Fibroblast of skin of right biceps (primary cell): ENCODE measurements at places on chromosomes 16 and 17.

- DNase-seq: no peak
Measured at GRCh38 chr17:6476810-6477179, 32.5 kb downstream of the PIMREG start.

- DNase-seq: no peak
Measured at GRCh38 chr16:76940251-76940650, 250.7 kb upstream of the MON1B start.

DNA sequence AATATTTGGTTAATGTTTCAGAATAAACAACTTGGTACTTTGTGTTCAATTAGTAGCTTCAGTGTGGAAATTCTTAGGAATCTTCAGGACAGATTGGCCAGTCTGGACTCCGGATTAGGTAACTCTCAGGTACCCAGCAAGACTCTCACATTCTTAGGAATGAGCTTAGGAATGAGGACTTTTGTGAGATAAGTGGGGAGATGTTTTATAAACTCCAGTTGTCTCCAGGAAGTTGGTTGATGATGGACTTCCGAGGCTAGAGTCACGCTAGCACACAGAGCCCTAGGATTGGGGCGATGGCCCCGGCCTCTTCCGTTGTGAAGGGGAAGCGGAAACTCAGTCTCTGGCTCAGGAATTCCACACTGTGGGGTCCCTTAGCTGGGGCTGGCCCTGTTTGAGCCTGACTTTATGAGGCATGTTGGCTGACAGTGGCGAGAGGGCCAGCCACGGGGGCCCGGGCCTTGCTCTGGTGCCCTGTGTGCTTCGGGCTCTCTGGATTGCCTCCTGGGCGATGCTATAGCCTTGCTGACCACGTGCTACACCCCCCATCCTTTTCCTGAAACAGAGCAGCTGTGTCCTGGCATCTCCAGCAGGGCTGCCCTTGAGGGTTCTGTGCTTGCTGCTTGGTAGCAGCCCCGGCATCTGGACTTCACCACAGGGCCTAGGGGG lies 32.4 kb downstream of the RAB11FIP3 start:
- DNase-seq: peak; percentile 11

DNA sequence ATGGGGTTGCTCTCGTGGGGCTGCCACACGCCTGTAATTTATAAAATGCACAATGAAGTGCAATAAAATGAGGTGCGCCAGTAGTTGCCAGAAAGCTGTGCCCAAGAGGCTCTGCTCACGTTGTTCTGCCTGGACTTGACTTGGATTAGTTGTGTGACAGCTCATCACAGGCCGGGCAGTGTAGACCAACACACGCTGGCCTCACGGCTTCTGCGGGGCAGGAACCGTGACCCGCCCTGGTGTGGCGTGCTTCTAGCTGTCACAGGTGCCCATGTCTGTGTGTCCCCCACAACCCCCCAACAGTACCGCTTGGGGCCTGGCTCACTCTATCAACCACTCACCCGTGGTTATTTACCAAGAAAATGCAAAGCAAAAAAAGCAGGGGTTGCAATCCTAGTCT lies 112.2 kb upstream of the ZNF750 start:
- DNase-seq: no peak

DNA sequence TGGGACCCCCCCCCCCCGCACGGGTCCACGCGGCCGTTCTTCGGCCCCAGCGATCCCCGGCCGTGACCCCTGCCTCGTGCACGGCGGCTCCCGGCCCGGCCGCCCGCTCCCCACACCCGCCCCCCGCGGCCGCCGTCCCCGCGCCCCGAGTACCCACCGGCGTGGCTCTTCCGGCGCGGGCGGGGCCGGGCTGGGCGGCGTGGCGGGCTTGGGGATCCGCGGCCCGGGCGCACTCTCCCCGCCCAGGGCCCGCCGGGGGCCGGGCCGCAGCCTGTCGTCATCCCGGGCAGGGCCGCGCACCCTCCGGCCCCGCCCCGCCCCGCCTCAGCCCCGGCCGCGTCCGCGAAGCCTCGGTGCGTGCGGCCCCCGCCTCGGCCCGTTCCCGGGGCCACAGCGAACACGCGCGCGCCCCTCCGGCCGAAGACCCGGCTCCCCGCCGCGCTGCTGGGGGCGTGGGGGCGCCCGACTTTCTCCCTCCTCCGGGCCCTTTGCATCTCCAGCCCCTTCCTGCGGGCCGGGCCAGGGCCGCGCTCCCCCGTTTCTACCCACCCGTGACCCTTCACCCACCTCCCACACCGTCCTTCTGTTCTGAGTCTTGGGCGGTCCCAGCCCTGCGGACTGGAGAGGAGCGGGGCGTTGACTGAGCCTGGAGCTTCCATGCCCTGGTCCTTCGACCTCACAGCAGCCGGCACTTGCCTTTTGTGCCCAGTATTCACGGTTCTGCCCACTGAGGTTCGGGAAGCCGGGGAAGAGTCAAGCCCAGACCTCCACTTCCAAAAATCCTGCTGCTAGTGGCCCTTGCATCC lies 840 bp downstream of the MYO1C start:
- DNase-seq: peak; percentile 59

GRCh38 chr16:24854607-24855171 lies 8.9 kb downstream of the SLC5A11 start:
- no peak for DNase-seq

GRCh38 chr17:69575346-69575761 lies 160.9 kb downstream of the MAP2K6 start:
- DNase-seq: peak; percentile 89

DNA sequence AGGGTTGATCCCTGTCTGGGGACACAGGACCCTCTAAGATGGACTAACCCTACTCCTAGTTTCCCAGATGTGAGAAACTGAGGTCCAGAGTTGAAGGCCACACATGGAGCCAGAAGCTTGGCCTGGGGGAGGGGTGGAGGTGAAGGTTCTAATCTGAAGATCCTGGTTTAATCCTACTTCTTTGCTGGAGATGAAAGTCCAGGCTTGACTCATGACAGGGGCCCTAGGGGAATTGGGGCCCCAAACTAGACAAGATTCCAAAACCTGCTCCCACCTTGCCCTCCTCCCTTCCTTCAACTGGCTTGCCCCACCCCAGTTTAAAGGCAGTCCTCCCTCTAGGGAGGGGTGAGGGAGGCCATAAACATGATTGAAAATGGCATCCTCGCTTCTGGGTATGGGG lies 21.6 kb downstream of the IGF2BP1 start:
- no peak for DNase-seq

DNA sequence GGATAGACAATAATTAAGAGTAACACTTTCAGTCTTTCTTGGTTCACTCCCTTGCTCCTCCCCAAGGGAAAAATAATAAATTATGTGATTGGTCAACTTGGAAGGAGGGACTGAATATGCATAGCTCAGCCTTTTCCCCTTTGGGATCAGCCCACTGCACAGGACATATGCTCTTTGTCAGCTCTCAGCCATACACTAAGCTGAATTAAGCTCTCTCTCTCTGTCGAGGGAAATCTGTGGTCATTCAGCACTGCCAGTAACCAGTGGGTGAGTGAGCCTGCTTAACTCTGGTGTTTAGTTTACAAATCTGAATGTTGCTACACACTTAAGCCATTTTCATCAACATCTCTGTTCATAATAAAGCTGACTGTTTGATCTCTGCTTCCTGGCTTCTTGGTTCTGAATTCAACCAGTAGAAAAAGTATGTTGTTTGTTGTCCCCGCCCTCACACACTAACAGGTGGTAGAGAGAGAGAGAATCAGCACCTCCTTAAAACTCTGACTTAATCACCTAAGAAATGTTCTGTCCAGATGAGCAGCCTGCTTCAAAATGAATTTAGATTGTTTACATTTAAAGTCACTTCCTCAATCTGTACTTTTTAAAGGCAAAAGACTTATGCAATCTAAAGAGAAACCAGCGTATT lies 102.3 kb upstream of the C17orf78 start:
- DNase-seq: peak; percentile 1

DNA sequence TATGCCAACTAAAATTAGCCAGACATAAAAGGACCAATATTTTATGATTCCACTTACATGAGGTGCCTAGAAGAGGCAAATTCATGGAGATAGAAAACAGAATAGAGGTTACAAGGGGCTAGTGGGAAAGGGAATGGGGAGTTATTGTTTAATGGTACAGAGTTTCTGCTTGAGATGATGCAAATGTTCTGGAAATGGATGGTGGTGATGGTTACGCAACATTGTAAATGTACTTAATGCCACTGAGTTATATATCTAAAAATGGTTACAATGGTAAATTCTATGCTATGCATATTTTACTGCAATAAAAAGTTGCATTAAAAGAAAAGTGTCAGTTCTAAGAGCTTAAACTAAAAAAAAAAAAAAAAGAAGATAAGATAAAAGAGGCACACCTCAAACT lies 17.9 kb downstream of the MT1X start:
- DNase-seq: no peak

DNA sequence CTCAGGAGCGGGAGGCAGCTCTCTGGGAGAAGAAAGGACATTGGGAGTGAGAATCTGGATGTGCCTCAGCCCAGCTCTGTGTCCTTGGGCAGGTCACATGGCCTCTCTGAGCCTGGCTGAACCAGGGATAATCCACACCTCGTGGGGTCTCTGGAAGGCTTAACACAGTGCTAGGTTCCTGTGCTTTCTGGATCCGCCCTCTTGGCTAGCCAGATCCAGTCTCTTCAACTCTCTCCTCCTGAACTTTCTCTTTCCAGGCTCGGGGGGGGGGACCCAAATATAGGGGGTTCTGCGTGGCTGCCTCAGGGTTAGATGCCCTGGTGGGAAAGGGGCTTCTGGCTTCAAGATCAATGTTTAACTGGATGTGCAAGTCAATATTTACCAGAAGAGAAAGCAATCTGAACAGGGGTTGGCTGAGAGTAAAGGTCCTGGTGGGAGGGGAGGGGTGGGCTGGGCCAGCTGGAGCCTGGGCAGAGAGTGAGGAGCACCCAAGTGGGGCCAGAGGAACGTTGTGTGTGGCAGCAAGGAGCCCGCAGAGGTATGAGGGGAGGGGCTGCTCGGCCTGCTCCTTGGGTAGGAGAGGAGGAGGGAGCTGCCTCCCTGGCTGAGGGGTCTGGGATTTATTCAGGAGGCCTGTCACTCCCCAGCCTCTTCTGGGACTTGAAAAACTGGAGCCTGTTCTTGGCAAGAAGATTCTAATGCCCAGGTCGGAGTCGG lies at the start of gene SERPINF2:
Gene SERPINF2, plus strand, starts transcription at position 501 of the 717 bp plus-strand sequence. CDS start 2,125 bp downstream, outside the sequence.
- no peak for DNase-seq

DNA sequence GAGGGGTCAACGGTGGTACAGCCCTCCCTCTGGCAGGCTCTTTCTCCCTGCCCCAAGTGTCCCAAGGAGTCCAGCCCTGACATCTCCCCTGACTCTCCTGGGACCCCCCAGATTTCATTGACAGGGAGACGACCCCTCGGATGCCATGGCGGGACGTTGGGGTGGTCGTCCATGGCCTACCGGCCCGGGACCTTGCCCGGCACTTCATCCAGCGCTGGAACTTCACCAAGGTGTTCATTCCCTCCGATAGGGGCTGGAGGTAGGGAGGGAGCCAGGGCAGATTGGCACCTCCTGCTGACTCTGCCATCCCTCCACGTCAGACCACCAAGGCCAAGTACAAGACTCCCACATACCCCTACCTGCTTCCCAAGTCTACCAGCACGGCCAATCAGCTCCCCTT lies 9.9 kb downstream of the PLD2 start:
- DNase-seq: no peak

DNA sequence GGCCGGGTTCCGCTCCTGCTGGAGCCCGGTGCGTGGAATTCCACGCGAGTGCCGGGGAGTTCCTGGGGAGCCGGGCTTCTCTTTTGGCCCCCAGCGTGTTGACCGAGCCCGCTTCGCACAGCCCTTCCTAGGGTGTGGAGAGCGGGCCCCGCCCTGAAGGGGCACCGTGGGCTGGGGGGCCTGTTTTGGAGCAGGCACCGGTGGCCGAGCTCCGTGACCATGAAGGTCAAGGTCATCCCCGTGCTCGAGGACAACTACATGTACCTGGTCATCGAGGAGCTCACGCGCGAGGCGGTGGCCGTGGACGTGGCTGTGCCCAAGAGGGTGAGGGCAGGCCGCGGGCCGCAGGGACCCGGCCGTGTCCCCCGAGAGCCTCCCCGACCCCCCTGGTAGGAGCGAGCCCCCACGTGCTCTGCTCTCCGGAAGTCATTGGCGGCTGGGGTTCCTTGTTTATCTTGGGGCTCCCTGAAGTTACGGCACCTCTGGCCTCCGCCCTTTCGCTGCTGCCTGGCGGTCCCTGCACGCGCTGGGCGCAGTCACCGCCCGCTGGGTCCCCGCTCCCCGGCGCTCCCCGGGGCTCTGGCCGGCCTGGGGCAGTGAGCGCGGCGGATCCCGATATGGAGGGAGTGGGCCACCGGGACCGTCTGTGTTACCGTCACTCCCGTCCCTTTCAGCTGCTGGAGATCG lies 528 bp downstream of the HAGHL start:
- DNase-seq: no peak

GRCh38 chr16:1408171-1408837 lies 6.2 kb downstream of the UNKL start:
- peak; percentile 88 for DNase-seq

GRCh38 chr17:50558941-50559614 lies 1.4 kb upstream of the CACNA1G start:
- DNase-seq: no peak

DNA sequence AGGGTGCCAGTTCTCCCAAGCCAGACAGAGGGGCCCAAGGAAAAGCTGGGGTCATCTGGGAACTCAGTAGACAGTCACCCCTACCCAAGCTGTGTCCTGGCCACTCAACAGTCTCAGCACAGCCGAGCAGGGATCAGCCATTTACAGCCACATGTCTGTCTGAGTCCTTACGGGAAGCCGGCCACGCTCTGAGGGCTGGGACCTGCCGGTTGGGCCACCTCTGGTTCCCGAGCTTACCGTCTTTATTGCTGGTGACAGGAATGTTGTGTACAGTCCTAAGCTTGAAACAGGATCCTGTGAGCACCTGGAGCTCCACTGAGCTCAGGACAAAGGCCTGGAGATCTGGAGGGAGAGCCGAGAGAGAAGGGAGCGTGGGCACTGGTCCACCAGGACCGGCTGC lies 59.8 kb downstream of the TIMM22 start:
- no peak for DNase-seq

DNA sequence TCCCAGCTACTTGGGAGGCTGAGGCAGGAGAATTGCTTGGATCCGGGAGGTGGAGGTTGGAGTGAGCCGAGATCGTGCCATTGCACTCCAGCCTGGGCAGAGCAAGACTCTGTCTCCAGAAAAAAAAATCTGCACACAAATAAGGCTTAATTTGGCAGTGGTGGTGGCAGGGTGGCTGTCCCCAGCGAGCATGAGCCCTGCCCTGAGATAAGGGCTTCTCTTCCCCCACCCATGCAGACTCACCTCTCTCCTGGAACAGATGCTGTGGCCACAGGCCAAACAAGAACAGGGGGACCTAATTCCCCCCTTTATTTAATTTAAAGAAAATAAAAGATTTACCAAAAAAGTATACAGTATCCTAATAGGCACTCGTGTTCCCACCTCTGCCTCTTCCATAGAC lies 157.2 kb downstream of the RAB11FIP4 start:
- no peak for DNase-seq
